ENCODE measurements at places on chromosomes 2 and 18.

- DNase-seq, result no peak
Measured at GRCh38 chr2:229173825-229174359, 97.2 kb downstream of the PID1 start.

DNA sequence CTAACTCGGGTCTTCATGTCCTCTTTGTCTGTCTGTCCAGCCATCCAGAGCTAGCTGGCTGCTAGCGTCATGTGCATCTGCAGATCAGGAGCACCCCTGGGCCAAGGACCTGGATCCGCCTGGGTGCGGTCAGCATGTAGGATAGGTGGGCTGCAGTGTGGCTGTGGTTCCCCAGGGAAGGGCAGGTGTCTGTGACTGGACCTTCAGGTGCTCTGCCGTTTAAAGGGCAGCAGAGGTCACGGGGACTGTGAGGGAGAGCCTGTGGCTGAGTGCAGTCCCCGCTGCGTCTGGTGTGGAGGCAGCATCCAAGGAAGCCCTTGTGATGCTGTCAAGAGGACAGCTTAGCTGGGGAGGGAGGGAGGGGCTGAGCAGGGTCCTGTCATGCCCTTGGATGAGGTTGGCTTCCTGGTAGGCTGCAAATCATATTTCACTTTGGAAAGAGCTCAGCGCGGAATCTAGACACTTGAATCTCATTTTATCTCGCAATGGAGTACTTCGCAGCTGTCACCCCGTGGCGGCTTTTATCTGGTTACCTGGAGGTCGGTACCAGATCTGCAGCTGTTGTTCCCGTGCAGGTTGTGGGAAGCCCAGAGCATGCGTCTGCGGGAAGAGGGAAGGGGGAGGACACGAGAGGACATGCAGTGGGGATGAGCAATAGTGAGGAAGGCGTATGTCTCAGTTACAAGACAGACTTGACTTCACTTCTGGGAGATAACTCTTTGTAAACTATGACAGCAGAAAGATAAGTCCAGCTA lies 5.9 kb upstream of the RALB start:
- no peak for DNase-seq

GRCh38 chr2:84840306-84840705 lies 40.6 kb downstream of the TRABD2A start:
- no peak for DNase-seq

GRCh38 chr18:61080954-61081528 lies 252.2 kb upstream of the CDH20 start:
- DNase-seq, result no peak

DNA sequence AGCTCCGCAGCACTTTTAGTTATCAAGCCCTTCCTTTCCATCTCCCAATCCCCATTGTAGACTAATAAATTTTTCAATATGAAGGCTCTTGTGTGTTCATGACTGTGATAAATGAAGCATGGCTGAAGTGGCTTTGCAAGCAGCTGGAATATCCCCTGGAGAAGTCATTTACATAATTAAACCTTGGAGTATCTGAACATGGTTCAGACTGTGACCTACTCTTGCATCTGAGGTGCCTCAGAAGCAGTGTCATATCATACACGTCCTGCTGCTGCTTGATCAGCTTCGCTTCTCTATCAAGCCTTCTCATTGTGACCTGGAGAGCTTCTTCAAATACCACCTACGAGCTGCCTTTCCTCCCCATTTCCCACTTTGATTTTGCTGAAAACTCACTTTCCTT lies 48.4 kb upstream of the ZNF397 start:
- no peak for DNase-seq

DNA sequence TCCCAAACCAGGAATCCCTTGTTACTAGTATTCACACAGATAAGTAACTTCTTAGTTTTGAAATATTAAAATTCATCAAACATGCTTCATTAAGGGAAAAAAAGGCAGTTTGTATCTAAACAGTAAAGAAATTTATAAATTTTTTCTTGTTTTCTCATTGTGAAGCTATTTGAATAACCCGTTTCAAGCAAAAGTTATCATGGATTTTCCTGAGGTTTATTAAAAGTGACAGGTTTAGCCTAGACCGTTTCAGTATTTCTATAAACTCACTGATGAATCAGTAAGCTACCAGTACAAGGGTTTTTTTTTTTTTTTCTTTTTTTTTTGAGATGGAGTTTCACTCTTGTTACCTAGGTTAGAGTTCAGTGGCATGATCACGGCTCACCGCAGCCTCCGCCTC lies 20.0 kb downstream of the ZNF532 start:
- DNase-seq, result no peak

DNA sequence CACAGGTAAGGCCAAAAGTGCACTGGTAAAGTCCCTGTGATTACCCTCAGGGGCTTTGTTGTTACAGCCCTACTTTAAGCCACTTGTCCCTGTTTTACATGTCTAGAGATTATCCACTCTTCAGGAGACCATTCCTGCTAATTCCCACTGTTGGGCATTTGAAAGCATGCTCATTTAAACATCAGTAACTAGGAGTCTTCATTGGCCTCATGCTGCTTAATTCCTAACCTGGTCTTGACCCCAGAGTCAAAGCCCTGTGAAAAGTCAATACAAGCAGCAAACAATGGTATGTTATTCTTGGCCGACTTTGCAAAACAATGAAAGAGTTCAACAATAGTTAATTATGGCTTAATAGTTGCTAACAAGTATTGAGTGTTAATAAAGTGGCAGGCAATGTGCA lies 23.2 kb downstream of the AFF3 start:
- DNase-seq, result no peak

DNA sequence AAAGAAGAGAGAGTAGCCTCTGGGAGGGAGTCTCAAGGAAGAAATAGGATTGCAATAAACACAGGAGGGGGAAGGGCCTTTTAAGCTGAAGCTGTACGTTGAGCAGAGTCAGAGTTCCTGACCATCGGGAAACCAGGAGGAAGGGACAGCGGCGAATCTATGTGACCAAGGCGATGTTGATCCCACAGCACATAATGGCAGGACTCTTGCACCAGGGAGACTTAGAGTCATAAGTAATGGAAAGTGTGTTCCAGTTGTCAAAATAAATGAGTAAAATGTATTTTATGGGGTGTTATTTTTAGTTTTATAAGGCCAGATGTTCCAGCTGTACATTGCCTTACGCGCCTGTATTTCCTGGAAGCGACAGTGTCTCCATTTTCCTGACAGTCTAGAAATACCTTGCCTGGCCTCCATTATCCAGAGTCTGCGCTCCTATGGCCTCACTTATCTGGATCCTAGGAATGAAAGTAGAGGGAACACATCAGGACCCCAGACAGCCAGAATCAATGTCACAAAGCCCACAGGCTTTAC lies 152.8 kb upstream of the COPS8 start:
- no peak for DNase-seq

Measured in stimulated activated CD4-positive, alpha-beta T cell treated with anti-CD3 and anti-CD28 coated beads, Interleukin-2, amount 100 ng/mL, for 24 hours (primary cell).